ENCODE measurements at places on chromosomes 2 and 18. TPM values are rescaled to one million over a fixed set of nuclear protein-coding genes. Genes with fewer than 3 reads are reported as not detected.
A peak's percentile ranks its signal among the peaks of the same experiment; 100 is the strongest.

The CD226 gene
- not detected for total RNA-seq

GRCh38 chr2:73290049-73290839 is 3.1 kb downstream of the EGR4 start:
- DNase-seq = peak; percentile 84

DNA sequence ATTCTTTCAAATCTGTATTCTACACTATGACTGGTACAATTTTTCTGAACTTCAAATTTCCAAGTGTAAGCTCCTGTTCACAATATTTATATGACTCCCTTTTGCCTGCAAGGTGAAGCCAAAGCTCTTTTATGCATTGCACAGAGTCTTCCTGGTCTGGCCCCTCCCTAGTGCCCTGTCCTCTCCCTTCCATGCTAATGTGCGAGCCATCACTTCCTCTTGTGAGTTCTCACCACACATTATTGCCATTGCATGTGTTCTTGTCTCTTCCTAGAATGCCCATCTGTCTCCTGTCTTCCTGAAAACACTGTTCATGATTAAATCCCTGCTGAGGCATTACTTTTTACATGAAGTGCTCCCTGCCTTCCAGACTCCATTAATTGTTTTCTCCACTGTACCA is 169.9 kb downstream of the MC4R start:
- DNase-seq = no peak

DNA sequence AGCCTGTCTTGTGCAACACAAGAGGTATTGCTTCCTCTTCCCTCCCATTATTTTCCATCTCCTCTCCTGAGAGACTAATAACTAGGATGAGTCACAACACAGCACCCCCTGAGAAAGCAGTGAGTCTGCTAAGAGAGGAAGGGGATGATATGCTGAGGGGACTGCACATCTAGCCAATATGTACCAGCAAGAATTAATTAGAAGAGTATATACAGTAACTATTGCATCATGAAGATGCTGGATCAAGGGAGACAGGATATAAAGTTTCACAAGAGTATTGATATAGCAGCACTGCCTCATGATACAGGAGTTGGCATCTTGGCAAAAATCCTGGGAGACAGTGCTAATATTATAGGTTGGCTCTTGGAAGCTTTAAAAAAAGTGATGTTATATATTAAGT is 289.9 kb upstream of the RBMS1 start:
- no peak for DNase-seq

DNA sequence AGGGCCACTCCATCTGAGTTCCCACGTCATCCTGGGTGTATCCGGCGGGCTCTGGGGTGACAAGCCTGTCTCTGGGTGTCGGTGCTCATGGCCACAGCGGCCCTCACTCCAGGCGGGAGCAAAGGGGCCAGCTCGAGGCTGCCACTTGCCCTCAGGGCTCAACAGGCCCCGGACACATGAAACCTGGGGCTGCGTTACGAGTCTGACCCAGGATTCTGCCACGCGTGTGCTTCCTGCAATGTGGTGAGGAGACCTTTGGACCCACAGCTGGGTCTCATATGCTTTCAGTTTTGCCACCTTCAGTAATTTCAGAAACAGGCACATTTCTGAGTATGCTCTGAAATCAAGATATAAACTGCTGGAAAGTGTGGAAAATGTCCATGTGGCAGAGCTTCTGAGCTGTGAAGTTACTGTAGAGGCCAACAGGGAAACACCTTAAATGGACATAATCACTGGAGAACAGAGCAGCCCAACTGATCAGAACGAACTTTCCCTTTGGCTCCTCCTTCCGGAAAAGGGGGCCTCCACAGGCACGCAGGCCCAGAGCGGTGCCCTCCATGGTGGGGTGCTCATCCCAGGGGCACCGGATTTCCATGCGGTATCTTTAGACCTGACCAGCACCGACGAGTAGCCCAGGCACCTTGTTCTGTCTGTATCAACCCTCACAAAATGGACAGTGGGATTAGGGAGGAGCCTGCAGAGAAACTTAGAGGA is 14.1 kb downstream of the PER2 start:
- DNase-seq = no peak

GRCh38 chr2:207160115-207160514 is 5.6 kb downstream of the KLF7 start:
- DNase-seq = peak; percentile 60

DNA sequence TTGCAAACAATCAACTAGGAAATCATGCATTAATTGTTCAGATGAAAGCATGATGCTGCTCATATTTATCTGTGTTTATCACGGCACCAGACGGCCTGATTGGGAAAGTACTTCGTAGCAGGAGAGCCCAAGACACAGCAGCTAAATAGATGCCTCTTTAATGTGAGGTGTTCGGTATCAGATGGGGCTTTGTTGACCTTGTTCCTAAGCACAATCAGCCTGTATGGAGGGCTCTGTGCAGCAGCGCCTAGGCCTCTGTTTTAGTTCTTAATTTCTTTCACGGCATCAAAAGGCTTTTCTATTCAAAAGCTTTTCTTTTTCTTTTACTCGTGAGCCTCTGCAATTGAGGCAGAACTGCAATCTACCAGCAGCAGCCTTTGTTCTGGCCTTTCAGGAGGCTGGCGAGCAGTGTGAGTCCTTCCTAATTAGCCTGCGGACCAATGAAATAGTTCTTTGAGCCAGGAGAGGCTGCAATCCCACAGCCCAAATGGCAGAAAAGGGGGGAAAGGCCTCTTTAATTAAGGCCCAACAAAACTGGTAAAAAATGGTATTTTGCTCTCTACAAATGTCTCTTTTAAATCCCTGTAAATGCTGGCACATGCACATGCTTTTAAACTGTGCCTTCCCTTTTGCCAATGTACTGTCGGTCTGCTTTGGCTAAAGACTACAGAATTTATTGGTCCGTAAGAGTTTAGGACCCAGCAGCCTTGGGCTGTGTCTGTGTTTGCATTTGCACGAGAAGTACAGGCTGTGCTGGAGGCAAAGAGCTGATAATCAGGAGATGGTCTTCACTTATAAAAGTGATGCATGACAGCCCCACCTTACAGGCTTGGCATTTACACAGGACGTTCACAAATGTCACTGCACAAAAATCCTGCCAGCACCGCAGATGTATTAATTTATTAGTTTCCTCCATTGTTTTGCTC is 159.6 kb downstream of the RND3 start:
- peak; percentile 21 for DNase-seq
